ENCODE measurements at places on chromosomes 12 and 14.

DNA sequence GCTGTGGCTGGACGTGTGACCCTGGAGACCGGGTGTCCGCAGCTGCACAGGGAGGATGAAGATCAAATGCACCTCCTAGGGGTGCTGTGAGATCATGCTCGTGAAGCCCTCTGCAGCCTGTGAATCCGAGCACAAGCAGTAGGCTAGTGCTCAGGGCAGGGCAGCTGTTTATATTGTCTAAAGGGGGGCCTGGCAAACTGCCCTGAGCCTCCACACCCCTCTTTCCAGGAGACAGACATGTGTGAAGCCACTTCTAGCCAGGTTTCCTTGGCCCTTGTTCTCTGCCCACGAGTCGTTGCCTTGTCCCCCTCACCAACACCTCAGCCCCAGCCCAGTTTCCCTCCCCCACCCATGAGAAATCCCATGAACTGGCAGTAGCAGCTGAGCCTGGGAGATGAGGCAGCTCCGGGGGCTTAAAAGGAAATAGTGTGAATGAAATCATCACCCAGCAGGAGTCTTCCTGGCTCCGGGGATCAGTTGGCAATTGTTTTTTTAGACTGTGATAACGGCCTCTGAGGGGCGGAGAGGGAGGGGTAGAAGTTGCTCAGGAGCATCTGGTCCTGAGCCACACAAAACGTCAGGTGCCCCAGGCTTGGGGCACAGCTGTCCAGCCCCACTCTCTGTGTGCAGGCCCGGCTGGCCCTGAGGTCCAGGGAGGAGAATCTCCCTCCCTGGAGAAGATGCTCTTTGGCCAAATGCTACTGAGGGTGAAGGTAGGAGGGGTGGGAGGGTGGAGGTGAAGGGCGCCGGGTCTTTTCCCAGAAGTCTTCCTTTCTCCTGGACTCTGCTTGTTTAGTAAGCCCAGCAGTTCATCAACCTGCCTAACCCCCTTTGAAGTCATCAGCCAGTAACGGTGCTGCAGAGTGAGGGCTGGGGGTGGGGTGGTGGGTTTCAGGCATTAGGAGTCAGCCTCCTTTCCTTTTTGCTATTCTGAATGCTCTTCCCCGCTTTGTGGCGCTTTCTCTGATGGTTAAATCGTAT, 4.0 kb downstream of the FGF6 start:
- H3K36me3 ChIP-seq = no peaks in the 10 kb centered on the region
- H3K27me3 ChIP-seq = peaks cover 24% of the 10 kb centered on the region
- peaks cover 15% of the 10 kb centered on the region for H3K4me1 ChIP-seq
- H3K27ac ChIP-seq = no peak overlapping the region
- no peak overlapping the region for H3K4me3 ChIP-seq

- no peaks in the 10 kb centered on the region for H3K27me3 ChIP-seq
- no peaks in the 10 kb centered on the region for H3K36me3 ChIP-seq
- DNase-seq = no peak
- no peaks in the 10 kb centered on the region for H3K4me1 ChIP-seq
Observed at GRCh38 chr14:78242086-78242485, 71.9 kb downstream of the NRXN3 start.

DNA sequence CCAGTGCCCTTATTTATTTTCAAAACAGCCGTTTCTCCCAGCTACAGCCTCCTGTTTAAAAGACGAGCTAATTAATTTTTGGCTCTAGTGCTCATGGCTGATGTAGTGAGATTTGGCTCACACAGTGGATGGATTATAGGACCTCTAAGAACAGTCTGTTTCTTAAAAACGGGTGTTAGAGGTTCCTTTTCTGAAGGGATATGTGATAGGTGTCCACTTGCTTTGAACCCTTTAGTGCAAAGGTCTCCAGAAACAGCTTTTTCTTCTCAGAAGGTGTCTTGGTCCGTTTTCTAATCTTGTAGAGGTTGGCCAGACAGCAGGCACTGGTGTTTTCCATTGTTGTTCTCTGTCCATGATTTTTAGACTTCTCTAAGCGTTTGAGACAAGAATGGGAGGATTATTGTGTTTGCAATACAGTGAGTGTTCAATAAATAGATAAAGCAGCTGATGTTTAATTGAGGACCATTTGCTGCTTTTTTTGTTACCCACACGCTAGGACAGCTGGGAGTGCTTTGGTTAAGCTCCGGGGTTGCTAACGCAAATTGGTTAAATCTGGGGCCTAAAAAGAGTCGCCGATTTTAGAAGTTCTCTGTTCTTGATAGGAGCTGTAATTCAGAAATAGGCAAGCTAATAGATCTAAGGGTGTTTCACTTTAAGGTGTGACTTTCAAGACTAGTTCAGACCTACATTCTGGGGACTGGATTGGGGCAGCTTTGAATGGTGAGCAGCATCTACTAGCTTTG, 1.0 kb downstream of the BORCS5 start:
- H3K4me1 ChIP-seq = peaks cover 39% of the 10 kb centered on the region
- peak overlapping the region; percentile 99 for H3K27ac ChIP-seq
- H3K27me3 ChIP-seq = no peaks in the 10 kb centered on the region

- no peaks in the 10 kb centered on the region for H3K27me3 ChIP-seq
- H3K36me3 ChIP-seq = peaks cover 8% of the 10 kb centered on the region
- peak overlapping the region; percentile 78 for H3K4me3 ChIP-seq
- DNase-seq = no peak
Observed at GRCh38 chr12:12563290-12563928, 746 bp upstream of the DUSP16 start.

GRCh38 chr14:85714069-85714468, 184.1 kb downstream of the FLRT2 start:
- no peak for DNase-seq
- no peaks in the 10 kb centered on the region for H3K27me3 ChIP-seq
- no peak overlapping the region for H3K27ac ChIP-seq

GRCh38 chr14:95440951-95441350, 75.5 kb downstream of the SYNE3 start:
- no peaks in the 10 kb centered on the region for H3K27me3 ChIP-seq
- peaks cover 63% of the 10 kb centered on the region for H3K36me3 ChIP-seq
- no peak overlapping the region for H3K4me3 ChIP-seq
- DNase-seq = no peak
- peaks cover 2% of the 10 kb centered on the region for H3K4me1 ChIP-seq

GRCh38 chr12:31899109-31899508, 60.1 kb upstream of the RESF1 start:
- no peak overlapping the region for H3K4me3 ChIP-seq
- H3K27me3 ChIP-seq = no peaks in the 10 kb centered on the region
- DNase-seq = no peak

DNA sequence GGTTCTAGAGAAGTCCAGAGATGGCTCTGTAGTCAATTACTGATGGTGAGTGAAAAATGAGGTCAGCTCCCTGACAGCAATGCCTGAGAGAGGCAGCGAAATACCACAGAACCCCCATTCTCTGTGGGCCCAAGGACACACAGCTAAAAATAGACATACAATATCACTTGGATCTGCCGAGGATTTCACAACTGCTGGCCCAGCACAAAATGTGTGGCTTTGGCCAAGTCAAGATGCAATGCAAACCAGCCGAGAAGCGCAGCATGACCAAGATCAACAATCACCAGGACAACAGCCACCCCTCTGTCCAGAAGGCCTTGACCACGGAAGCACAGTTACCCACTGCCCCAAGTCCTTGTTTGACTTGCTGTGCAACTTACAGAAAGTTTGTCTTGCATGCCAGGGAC, 52.2 kb downstream of the CKAP4 start:
- H3K27me3 ChIP-seq = peaks cover 4% of the 10 kb centered on the region
- no peak overlapping the region for H3K27ac ChIP-seq
- no peak for DNase-seq
- no peaks in the 10 kb centered on the region for H3K4me1 ChIP-seq
- H3K4me3 ChIP-seq = no peak overlapping the region

DNA sequence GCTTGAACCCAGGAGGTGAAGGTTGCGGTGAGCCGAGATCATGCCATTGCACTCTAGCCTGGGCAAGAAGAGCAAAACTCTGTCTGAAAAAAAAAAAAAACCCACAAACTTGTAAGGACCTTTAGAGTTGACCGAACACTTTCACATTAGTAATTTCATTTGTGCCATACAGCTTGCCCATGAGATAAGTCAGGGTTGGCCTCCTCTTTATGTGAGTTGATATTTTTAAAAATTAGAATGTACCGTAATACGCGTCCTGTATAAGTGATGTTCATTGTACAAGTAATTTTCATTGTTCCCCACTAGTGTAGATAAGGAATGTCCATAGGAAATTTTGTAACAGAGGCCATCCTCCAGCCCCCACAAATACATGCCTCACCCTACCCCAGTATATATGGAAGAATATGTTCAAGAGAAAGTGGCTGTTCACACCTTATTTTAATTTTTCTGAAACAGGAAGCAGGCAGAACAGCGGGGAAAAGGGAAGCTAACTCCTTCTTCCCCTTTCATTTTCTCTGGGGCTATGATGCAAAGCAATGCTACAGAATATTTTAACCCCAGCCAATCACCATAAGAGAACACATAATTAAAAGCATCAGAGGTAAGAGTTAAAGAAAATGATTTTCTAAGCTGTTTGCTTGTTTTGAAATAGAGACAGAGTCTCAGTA, 31.9 kb upstream of the HIF1A start:
- peak overlapping the region; percentile 96 for H3K27ac ChIP-seq
- H3K4me1 ChIP-seq = peaks cover 60% of the 10 kb centered on the region
- no peak for DNase-seq
- H3K27me3 ChIP-seq = no peaks in the 10 kb centered on the region

DNA sequence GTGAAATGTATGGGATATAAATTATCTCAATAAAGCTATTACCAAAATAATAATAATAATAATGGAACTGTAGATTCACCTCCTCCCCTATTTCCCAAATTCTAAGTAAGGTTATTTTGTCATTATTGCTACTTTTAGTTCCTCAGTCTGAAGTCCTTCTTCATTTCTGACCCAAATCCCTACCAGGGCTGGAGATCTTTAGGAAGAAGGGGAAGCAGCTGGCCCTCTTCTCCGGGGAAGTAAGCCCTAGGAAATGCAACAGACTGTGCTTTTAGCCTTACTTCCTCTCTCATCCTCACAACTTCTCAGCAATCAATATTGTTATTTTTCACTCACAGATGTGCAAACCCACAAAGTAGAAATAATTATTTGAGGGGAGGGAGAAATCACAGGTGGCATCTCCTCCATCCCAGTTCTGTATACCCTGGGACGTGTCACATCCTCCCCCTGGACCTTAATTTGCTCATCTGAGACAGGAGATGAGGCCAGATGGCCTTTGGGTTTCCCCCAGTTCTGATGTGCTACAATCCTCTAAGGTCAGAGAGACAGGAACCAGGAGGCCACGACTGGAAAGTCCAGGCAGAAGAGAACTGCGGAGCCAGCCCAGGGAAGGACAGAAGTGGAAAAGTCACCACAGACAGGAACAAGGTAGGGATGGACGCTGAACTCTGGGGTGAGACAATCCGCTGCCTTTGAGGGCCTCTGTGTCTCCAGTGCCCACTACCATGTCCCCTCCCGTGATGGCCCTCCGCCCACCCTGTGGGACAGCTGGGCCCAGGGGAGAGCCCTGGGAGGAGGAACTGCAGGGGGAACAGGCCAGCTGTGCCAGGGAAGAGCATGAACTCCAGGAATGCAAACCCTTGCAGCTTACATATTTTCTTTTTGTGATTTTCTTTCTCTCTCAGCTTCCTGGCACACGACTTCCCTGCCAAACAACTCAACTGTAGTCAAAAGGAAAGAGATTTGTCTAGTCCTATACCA, 10.6 kb upstream of the TNFRSF1A start:
- H3K4me3 ChIP-seq = no peak overlapping the region
- no peaks in the 10 kb centered on the region for H3K36me3 ChIP-seq
- no peak overlapping the region for H3K27ac ChIP-seq

DNA sequence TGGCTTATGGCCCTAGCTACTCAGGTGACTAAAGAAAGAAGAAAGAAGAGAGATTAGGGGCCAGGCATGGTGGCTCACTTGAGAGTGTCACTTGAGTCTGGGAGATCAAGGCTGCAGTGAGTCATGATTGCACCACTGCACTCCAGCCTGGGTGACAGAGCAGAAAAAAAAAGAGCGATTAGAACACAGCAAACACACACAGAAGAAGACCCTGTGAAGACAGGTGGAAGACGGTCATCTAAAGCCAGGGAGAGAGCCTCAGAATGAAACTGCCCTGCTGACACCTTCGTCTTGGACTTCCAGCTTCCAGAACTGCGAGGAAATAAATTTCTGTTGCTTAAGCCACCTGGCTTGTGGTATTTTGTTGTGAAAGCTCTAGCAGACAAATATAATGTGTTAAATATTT, 17.5 kb upstream of the PPP1CC start:
- no peak overlapping the region for H3K4me3 ChIP-seq
- H3K36me3 ChIP-seq = no peaks in the 10 kb centered on the region
- H3K4me1 ChIP-seq = no peaks in the 10 kb centered on the region

DNA sequence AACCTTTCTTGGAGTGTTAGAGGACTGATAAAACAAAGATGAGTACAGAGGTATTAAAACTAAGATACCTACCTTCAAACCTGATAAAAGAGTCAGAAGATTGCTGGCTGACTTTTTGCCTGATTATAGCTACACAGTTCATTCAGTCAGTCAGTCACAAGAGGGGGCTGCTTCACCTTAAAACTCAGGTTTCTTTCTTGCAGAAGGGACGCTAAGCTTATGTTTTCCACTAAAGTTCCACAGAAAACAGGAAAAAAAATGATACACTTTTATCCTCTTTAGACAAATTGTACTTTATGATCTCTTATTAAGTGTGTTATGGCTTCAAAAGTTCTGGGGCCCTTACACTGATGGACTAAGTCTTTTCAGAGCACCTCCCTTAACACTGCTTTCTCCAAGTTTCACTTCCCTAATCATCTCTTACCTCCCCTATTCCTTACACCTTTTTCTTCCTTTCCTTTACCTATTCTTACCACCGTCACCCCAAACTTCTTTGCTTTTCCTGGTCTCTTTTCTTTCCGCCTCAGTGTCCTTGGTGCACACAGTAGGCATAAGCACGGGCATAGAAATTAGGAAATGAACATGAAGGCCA, 448.7 kb upstream of the OR4E1 start:
- H3K4me1 ChIP-seq = peaks cover 18% of the 10 kb centered on the region
- peak overlapping the region; percentile 83 for H3K4me3 ChIP-seq
- H3K36me3 ChIP-seq = no peaks in the 10 kb centered on the region

- H3K4me3 ChIP-seq = no peak overlapping the region
- H3K36me3 ChIP-seq = peaks cover 13% of the 10 kb centered on the region
- DNase-seq = no peak
- H3K4me1 ChIP-seq = peaks cover 25% of the 10 kb centered on the region
- H3K27me3 ChIP-seq = no peaks in the 10 kb centered on the region
Observed at GRCh38 chr14:104792101-104792884, 3.3 kb downstream of the AKT1 start.

GRCh38 chr12:41122894-41123293, 65.2 kb upstream of the PDZRN4 start:
- H3K4me1 ChIP-seq = no peaks in the 10 kb centered on the region
- H3K36me3 ChIP-seq = no peaks in the 10 kb centered on the region
- no peak overlapping the region for H3K27ac ChIP-seq
- no peaks in the 10 kb centered on the region for H3K27me3 ChIP-seq
- no peak overlapping the region for H3K4me3 ChIP-seq
